ENCODE measurements at places on chromosomes 4 and X. TPM values are rescaled to one million over a fixed set of nuclear protein-coding genes. Genes with fewer than 3 reads are reported as not detected.

NOX1 gene
- not detected for polyA plus RNA-seq

SOX3 gene
- not detected for polyA plus RNA-seq

SLC2A9 gene
- 19.0 TPM for polyA plus RNA-seq

LANCL3 gene
- 0.76 TPM for polyA plus RNA-seq

STBD1 gene
- 0.49 TPM for polyA plus RNA-seq

MAGEA9B gene
- polyA plus RNA-seq = not detected

FAM241A gene
- polyA plus RNA-seq = 1.8 TPM

CTSO gene
- polyA plus RNA-seq = 1.0 TPM

GAGE12F gene
- polyA plus RNA-seq = not detected

FDCSP gene
- polyA plus RNA-seq = not detected

MAGEB10 gene
- polyA plus RNA-seq = not detected

CT55 gene
- polyA plus RNA-seq = not detected

AMMECR1 gene
- polyA plus RNA-seq = 5.3 TPM

GRCh38 chr4:102344520-102344953 lies 745 bp downstream of the SLC39A8 start:
- peak; percentile 27 for DNase-seq

GRCh38 chr4:18842431-18842830 lies 820.9 kb upstream of the LCORL start:
- no peak for DNase-seq

DNA sequence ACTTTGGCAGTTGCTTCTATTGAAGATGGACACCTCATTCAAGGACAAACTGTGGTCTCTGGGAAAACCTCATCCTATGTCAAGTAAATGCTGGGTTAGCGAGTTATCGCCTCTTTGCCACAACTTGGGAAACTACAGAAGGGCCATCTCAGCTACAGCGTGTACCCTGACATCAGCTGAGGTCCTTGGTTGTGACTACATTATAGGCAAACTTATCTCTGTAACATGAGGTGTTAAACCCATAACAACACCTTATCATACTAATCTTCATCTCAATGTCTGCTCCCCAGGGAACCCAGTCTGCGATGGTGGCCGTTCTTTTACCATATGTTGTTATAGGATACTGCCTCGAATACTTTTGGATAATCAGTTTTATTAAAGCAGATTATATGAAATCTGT lies 1862.7 kb downstream of the STIM2 start:
- DNase-seq = no peak

- DNase-seq = no peak
These were observed 24.8 kb downstream of the ZFYVE28 start for GRCh38 chr4:2393353-2394270.

- DNase-seq = no peak
These were observed 59.8 kb downstream of the DDIT4L start for GRCh38 chr4:100130491-100130890.

DNA sequence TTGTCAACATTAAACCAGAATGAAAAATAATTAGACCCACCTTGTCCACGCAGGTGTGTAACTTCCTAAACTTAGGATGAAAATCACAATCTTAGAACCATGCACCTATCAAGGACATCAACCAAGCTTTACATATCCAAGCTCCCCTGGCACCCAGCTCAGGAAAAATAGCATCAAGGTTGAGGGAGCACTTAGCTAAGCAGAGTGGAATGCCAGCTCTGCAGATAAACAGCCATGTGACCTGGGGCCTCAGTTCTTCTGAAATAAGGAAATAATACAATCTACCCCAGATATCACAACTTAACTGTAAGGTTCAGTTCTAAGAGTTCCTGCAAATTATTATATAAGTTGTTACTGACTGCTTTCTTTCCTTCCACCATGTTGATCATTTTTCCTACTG lies 64.7 kb downstream of the DHX15 start:
- no peak for DNase-seq

- DNase-seq = no peak
These were observed 13.7 kb downstream of the RASSF6 start for GRCh38 chr4:73606465-73606974.

- DNase-seq = peak; percentile 89
These were observed 25.4 kb upstream of the AFAP1 start for GRCh38 chr4:7964890-7965662.

DNA sequence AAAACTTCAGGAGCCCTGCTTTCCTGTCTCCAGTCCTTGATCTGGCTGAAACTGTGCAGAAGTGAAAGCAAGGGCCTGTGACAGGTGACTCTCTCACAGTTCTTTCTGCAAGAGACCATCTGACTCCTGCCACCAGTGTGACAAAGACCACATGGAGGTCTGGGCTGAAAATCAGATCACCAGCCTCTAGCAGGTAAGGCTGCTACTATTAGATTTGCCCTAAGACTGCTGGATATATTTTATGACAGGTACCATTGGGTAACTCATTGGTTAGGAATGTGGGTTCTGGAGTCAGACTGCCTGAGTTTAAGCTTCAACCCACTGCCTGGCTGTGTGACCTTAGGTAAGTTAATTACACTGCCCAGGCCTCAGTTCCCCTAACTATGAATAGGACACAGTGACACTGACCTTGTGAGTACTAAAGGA lies 163.3 kb upstream of the SLC7A11 start:
- peak; percentile 64 for DNase-seq

DNA sequence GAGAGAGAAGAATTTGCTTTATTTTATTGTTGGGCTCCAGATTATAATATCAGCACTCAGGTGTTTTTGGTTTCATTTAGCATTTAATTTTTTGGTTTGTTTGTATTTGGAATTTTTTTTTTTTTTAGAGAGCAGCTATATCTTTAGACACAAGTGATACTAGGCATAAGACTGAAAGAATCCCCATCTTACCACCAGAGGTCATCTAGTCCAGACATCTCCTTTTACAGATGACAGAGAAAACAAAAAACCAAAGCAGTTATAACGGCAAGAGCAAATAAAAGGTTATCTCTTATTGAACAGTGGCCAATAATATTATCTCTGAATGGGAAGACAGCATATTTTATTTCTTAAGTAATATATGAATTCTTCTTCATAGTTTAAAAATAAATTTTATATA lies 22.8 kb downstream of the USP38 start:
- DNase-seq = peak; percentile 11

DNA sequence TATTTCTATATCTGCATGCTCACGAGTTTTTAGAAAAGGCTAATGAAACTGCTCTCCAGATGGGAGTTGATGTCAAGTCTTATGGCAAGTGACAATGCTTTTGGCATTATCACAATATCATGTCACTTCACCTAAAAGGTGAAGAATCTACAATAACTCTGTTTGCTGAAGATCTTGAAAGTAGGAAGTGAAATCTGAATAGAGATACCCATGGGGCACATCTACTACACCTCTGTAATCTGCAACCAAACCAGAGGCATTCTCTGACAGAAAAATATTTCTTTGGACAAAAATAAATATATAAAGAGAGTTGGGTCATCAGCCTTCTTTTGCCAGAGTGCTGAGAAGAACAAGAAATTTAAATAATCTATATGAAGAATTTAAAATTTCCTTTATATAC lies 3.9 kb upstream of the VAMP7 start:
- no peak for DNase-seq

DNA sequence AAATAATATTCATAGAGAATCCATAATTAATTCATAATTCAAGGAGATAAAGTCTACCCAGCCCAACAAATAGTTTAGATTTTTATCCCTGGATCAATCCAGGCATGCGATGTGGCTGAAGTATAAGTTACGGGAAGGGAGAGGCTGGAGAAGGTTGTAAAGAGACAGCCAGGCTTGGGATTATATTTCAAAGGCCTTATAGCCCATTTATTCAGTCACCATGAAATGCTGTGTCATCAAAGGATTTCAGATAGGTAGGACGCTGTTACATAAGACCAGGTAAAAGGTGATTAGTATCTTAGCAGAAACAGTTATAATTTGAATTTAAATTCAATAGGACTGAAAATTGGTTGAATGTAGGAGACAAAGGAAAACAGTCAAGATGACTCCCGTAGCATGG lies 73.0 kb upstream of the NFKB1 start:
- DNase-seq = no peak

GRCh38 chrX:111830571-111830970 lies 45.4 kb upstream of the TRPC5OS start:
- no peak for DNase-seq

DNA sequence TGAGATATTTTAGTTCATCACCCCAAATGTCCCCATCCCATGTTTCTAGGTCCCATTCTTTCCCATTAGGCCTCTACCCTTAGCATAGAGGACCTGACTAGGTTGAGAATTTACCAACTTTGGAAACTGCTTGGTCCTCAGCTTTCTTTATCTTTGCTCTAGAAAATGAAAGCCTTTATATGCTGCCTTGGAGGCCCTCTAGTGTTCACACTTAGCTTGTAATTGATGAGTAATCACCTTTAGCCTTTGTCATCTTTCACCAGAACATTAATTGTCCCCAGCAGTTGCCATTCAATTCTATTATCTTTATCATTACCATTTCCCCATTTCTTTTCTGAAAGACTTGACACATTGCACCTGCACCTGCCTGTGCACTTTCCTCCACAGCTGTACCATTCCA lies 589.2 kb upstream of the NR3C2 start:
- DNase-seq = peak; percentile 2

DNA sequence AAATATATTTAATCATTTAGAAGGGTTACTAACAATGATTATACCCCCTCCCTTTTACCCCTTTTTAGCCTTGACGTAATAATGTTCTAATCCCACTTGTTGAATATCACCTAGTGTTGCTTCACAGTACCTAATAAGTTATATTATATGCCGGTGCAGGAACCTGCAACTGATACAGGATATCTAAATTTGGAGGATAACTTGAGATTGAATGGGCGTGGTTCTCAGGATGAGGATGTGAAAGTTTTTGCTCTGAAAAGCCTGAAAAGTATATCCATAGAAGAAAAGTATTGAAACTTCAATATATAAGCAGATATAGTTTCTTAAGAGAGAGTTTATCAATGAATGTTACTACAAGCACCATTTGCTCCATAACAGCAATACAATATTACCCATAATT lies 59.8 kb downstream of the ZNF711 start:
- no peak for DNase-seq

- no peak for DNase-seq
These were observed 102.5 kb downstream of the AMMECR1 start for GRCh38 chrX:110215411-110215810.

DNA sequence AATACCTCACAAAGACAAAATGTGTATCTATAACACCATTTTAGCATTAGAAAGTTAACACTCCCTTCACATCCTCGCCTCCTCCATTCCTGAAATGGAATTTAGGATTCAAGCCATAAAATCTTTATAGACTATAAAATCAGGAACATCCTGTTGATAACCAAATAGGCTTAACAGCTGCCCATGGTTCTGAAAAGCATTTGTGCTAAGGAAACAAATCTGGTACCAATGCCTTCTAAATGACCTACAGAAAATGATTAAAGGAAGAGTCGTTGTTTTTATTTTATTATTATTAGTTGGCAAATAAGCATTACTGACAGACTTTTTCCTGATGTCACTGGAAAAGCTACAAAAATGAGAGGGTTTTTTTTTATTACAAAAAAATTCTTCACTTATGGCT lies 79.8 kb downstream of the PAPSS1 start:
- DNase-seq = no peak

DNA sequence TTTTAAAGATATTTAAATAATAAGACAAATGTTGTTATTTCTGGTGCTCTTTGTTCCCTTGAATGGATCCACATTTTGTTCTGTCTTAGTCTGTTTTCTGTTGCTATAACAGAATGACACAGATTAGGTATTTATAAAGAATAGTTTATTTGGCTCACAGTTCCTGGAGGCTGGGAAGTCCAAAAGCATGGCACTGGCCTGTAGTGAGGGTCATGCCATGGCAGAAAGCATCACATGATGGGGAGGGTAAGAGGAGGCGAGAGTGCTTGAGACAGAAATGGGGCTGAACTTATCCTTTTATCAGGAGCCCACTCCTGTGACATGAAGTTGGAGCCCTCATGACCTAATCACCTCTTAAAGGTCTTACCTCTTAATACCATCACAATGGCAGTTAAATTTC lies 38.2 kb downstream of the KIAA0232 start:
- no peak for DNase-seq

DNA sequence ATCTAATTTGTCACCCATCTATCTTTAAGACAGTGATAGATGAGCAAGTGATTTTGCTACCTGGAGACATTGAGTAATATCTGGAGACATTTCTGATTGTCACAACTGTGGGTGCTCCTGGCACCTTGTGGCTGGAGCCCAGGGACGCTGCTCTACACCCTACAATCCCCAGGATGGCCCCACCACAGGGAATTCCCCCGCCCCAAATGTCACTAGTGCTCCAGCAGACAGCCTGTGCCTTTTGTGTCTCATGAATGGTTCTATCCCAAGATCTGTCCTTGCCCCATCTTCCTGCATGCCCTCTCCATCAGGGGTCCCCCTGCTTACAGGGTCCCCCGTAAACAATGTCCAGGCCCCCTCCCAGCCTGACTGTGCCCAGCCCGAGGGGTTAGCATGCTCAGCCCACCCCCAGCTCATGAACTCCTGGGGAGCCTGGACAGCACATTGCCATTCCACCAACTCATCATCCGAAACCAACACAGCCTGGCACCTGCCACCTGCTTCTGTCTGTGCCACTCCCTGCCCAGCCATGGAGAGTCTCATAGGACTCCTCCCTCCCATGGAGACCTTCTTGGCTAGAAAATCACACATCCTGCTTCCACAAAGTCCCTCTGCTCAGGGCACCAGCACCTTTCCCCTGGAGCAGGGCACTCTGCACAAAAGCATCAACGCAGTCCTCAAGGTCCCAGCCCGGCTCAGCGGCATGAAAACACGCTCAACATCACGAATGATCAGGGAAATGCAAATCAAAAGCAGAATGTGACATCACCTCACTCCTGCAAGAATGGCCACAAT lies 5.7 kb downstream of the P2RY8 start:
- DNase-seq = no peak

DNA sequence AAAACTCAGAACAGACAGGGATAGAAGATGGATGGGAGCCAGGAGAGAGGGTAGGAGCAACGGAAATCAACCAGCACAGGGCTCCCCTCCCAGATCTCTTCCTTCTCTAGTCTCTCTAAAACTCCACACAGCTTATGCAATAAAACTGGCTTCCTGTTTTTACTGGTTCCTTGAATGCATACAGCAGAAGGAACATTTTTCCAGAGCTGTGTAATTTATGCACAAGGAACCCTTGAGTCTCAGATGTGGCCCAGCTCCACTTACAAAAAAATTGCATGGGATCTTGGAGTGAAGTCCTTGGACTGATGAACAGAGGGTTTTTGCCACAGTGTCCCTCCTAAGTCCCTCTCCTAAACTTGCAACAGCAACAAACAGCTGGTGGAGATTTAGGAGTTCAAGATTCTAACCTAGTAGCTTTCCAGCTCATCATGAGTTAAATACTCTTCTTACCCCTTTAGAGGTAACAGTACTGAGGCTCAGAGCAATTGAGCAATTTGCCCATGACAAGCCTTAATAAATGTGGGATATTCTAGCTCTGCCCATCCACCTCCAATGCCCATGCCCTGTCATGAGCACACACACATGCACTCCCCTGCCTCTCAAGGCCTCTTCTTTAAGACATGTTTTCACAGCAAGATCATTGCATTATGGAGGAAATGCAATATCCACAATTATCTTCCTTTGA lies 18.4 kb upstream of the CC2D2A start:
- peak; percentile 41 for DNase-seq

- DNase-seq = peak; percentile 65
These were observed 52.9 kb upstream of the HPF1 start for GRCh38 chr4:169810325-169811323.

- peak; percentile 23 for DNase-seq
These were observed 6.6 kb downstream of the ARL9 start for GRCh38 chr4:56512166-56512565.

GRCh38 chr4:63708661-63709060 lies 700.6 kb downstream of the TECRL start:
- DNase-seq = no peak

GRCh38 chrX:17687648-17688047 lies 49.6 kb upstream of the SCML1 start:
- no peak for DNase-seq

- DNase-seq = no peak
These were observed 4.1 kb downstream of the ZNF185 start for GRCh38 chrX:152901816-152902501.

All from foreskin keratinocyte (primary cell).